Cortex of kidney (tissue), 1 donor: ENCODE measurements at places on chromosomes 2 and 18.

GRCh38 chr18:35695384-35695783 lies 113.8 kb downstream of the GALNT1 start:
- no peak for DNase-seq

- no peak for DNase-seq
Observed at GRCh38 chr18:32405588-32405987, 65.1 kb downstream of the GAREM1 start.

DNA sequence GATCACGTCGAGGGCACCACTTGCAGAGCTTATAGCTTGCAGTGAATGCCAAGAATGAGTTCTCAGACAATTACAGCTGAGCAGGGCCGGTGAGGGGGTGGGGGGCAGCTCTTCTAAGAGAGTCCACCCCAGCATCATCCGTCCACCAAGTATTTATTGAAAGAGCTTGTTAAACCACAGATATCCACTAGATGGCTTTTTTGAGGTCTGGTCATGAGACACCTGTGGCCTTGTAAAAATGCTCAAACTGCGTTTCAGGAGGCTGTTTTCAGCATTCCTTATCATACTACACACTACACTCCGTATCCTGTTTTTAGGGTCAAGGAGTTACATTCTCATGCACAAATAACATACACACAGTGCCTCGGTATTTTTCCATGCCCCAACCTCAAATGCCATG lies 51.5 kb downstream of the DNAJC10 start:
- no peak for DNase-seq

DNA sequence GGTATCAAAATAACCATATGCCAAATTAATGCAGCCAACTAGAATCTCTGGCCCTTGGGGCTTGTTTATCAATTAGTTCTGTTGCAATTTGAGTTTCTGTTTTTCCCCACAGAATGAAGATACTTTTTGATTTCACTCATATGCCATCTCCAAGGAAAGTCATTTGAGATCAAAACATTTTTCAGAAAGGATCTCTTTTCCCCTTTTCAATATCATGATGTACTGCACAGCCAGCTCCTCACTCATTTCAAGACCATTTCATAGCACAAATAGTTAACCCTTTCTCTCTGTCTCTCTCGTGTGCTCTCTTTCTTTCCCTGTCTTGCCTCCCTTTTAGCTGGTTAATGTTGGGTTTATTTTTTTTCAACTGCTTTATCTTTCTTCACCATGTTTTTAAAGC lies 387.3 kb downstream of the STK39 start:
- DNase-seq, result no peak

DNA sequence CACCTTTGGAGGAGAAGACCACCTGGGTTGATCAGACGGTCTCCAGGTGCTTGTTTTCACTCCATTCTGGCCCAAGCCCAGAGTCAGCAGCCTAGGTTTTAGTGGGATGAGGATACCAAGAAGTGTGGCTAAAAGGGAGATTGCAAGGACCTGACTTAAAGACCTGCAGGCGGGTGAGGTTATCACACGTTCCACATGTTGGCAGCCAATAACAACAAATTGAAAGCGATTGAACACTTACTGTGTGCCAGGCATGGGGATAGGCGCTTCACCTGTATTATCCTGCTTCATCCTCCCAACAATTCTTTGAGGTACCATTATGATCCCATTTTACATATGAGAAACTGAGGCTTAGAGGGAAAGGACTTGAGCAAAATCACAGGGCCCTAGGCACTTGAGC lies 5.0 kb downstream of the ARL4C start:
- DNase-seq, result no peak

GRCh38 chr2:215951558-215951957 lies 61.8 kb downstream of the MREG start:
- no peak for DNase-seq

GRCh38 chr2:86368161-86368824 lies 30.9 kb upstream of the REEP1 start:
- DNase-seq, result no peak

GRCh38 chr2:185035906-185036305 lies 437.6 kb downstream of the ZNF804A start:
- no peak for DNase-seq

DNA sequence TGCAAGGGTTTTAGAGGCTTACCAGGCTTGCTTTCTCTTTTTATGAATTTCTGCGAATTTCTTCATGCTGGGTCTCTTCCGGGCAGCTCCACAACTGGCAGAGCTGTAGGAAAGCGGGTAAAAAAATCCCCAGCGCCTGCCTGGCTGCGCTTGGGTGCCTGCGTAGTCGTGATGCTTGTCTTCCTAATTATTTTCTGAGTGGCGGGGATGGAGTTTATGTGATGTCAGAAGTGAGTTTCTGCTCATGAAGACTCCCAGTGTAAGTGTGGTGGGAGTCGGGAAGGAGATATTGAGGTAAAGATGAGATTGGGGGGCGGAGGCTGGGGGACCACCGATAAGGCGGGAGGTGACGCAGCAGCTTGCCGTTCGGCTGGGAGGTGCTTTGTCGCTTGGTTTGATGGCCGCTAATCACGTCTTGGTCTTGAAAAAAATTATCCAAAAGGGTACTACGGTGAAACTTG lies 229.8 kb downstream of the LDLRAD4 start:
- DNase-seq, result no peak

GRCh38 chr2:103161456-103162289 lies 399.8 kb downstream of the TMEM182 start:
- DNase-seq, result no peak

- no peak for DNase-seq
Observed at GRCh38 chr2:36338827-36339145, 16.8 kb upstream of the CRIM1 start.

GRCh38 chr2:224401641-224402342 lies at the start of gene FAM124B:
Gene FAM124B (minus strand): TSS chr2:224402107. CDS start chr2:224401768, 339 bp downstream.
- no peak for DNase-seq

- DNase-seq, result no peak
Observed at GRCh38 chr18:2192562-2192961, 378.7 kb downstream of the METTL4 start.

GRCh38 chr2:197606180-197606579 lies 69.2 kb downstream of the RFTN2 start:
- no peak for DNase-seq

DNA sequence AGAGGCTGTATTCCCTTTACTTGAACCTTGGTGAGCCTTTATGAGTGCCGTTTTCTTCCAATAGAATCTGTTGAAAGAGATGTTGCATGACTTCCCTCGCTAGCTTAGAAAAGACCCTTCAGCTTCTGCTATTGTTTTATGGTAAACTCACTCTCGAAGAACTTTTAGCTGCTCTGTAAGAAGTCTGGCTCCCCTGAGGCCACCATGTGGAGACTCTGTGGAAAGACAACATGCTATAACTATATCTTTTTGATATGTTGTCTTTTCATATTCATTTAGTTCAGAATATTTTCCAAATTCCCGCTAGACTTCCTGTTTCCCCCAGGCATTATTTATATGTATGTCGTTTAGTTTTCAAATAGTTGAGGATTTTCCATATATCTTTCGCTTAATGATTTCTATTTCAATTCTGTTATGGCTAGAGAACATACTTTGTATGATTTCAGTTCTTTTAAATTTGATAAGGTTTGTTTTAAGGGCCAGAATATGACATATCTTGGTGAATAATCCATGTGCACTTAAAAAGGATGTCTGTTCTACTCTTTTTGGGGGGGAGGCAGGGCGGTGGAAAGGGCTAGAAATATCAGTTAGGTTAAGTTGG lies 64.1 kb downstream of the PTPN4 start:
- no peak for DNase-seq

DNA sequence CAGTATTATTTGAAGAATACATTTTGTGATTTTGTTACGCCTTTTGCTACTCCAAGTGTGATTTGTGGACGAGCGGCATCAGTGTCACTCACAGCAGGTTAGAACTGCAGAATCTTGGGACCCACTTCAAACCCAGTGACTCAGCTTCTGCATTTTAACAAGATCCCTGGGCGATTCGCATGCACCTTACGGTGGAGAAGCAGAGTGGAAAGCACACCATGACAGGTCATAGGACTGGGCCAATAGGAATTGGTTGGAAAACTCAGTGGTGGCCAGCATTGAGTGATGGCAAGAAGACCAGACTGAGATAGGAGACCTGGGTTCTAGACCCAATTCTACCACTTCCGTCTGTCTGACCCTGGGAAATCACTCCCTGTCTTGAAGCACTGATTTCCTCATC lies 26.3 kb downstream of the CTLA4 start:
- no peak for DNase-seq

DNA sequence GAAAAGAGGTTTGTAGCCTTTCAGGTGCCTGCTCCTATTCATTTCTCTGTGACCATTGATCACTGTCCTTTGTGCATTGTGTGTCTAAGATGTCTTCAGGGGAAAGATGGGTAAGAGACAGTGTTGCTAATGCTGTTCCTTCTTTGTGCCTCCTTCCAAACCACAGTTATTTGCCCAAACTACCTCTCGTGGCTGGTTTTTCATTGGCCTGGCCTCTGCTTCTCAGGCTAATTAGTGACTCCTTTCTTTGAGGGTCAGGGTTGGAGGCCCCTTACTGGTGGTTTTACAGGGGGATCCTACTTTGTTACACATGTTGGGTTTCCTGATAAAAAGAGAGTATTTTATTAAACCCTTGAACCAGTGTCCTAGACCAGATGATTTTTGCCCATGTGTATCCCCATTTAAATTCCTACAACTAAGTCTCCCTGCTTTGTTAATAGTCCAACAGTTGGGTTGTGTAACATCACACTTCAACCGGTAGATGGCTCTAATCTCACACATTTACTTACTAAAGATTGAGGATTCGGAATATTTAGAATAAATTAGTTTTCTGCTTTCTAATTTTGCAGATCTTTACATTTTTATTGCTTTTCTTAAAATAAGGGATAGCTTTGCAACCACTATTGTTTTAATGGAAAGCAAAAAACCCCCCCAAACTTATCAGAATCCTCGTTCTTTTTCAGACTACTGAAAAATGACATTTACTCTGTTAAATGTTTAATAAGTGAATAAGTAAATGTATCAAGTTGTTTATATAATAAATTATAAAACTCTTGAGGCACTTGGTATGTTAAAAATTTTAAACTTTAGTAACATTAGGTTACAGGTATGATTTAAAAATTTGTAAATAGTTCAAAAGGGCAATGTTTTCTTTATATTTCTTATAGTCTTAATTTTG lies 2.4 kb downstream of the MARS2 start:
- DNase-seq, result no peak

DNA sequence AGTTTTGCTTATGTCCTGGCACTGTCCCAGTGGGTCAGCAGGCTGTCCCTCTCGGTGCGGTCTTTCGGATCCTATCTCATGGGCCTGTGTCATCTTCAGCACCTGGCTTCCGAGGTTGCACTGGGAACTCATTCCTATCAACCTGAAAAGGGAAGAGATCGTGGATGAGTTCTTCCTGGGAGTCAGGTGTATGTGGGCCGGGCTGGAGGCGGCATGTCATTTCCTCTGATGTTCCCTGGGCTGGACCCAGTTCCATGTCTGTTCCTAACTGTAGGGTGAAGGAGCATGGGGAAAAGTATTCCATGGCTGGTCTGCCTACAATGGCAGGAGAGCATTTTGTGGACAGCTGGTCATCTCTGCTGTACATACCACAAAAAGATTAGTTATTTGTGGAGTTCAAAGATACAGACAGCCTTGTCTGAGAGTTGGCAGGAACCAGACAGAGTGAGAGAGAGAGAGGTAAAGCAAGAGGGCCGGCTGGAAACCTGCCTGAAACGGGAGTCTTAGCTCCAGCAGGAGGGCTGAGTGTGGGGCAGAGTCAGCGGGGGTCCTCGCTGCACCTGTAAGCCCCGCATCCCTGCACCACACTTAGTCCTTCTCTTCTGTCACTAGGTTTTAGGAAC lies 25.2 kb downstream of the FAM228A start:
- DNase-seq, result no peak

DNA sequence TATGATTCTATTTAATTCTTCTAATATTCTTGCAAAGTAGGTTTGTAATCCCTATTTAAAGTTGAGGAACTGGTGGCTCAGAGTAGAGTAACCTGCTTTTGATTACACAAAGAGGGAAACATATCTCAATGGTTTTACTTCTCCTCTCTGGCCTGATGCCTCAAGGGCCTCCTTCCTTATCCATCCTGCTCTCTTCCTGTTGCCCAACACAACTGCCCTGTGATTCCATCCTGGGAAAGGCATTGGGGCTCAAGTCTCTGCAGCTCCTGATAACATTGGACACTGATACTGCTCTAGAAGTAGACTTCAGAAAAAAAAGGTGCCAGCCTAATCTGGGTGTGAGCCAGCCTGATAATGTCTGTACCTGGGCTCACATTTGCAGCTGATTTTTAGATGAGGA lies 75.8 kb downstream of the RDH14 start:
- DNase-seq, result no peak

- DNase-seq, result no peak
Observed at GRCh38 chr2:47833516-47833968, 50.6 kb downstream of the MSH6 start.
